ENCODE measurements at places on chromosomes 1 and 21.

DNA sequence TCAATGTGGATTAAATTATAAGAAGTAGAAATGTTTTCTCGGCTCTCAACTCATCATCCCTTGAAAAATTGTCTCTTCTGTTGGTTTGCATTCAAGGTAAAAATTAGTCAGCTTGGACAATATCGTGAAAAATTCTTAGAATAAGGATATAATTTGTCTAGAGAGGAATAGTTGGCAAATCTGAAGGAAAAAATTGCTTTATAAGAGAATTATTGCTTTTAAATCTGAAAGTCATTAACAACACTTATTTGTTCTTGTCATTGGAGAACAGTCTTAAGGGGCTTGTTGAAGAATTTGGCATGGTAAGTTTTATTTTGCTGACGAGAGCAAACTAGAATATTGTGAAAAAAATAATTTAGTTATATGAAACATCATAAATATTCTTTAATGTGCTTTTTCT, 26.4 kb downstream of the ANGPTL1 start:
- DNase-seq, result no peak

DNA sequence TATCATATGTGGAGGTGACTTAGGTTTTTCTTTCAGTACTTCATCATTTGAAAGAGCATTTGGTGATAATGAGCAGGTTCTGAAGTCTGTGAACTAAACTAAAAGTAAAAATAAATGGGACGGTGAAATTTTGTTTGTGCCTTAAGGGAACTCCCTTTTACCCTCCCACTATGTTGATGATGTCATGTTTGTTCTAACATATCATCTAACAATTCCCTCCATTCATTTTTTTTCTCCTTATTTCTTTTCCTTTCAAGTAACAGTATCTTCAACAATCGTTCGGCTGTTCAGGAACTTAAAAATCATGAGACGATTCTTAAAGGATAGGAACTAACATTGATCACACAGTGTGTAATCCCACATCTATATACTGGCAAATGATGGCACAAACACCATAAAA, 30.0 kb upstream of the IRF2BP2 start:
- no peak for DNase-seq

- DNase-seq, result no peak
These were observed 1.2 kb downstream of the CHRM3 start for GRCh38 chr1:239387304-239388158.

DNA sequence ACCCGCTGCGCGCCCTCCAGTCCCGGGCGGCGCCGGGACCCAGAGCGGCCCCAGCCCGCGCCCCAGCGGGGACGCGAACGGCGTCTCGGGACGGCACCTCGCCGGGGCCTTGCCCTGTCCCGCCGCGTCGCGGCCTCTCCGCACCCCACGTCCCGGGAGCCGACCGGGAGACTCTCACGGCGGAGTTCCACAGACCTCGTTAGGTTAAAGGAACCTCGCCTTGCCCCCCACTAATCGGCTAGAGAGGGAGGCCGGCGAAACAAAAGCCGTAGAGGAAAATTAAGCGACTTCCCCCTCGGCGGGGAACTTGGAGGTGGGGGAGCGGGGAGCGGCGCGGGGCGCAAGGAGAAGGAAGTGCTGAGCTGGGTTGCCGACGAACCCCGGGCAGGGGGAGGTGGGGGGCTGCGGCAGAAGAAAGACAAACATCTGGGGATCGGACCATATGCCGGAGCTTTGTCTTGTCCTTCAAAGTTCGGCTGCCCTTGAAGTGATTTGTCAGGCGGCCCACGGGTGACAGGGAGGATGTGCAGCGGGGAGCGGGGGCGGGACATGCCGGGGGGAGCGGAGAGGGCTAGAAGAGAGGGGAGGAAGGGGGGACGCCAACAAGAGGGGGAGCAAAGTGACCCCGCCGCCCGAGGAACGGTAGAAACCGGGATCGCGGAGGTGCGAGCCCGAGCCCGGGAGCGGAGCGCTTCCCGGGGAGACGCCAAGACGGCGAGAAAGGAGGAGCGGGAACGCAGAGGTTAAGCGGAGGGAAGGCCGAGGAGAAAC, 120.0 kb upstream of the RRP15 start:
- no peak for DNase-seq

DNA sequence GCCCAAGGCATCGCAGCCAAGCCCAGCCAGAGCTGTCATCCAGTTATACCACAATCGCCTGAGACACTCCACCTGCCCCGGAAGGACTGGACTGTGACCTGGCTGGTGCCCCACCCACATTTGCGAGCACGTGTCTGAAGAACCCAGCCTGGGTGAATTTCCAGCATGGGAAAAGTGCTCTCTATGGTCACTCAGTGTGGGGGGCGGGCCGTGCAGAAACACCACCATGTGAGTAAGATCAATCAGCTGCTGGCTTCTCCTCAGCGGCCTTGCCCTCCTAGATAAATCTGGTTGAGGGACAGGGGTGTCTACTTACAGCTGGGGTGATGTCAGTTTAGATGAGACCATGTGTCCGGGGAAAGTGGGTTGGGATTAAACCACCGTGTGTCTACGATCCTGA, 44.8 kb downstream of the URB1 start:
- DNase-seq, result no peak

- DNase-seq, result no peak
These were observed 136.6 kb downstream of the SYF2 start for GRCh38 chr1:25095635-25096200.

- peak; percentile 74 for DNase-seq
These were observed 63.7 kb downstream of the NAV1 start for GRCh38 chr1:201602413-201603265.

DNA sequence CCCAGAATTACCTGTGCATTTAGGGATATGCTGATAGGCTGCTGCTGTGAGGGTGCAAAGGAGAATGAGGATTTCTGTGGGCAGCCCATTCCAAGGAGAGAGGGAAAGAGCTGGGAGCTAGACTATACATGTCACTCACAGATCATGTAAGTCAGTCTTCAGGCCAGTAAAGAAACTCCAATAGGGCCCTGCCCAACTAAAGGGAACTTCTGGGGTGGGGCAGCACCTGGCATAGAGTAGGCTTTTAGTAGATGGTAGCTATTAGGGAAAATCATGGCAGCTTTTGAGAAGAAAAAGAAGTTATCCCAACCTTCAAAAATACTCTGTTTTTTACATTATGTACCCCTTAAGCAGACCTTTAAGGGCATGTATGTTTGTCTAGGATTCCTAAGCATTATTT, 89.6 kb downstream of the ST6GALNAC3 start:
- DNase-seq, result no peak

GRCh38 chr1:35432231-35432630, 125.0 kb downstream of the KIAA0319L start:
- peak; percentile 62 for DNase-seq

- DNase-seq, result no peak
These were observed 41.7 kb downstream of the EVI5 start for GRCh38 chr1:92743221-92743620.

- peak; percentile 57 for DNase-seq
These were observed 42.9 kb downstream of the ATP1A1 start for GRCh38 chr1:116415699-116416533.

- DNase-seq, result peak; percentile 85
These were observed 656.4 kb downstream of the LTN1 start for GRCh38 chr21:28336314-28336713.

DNA sequence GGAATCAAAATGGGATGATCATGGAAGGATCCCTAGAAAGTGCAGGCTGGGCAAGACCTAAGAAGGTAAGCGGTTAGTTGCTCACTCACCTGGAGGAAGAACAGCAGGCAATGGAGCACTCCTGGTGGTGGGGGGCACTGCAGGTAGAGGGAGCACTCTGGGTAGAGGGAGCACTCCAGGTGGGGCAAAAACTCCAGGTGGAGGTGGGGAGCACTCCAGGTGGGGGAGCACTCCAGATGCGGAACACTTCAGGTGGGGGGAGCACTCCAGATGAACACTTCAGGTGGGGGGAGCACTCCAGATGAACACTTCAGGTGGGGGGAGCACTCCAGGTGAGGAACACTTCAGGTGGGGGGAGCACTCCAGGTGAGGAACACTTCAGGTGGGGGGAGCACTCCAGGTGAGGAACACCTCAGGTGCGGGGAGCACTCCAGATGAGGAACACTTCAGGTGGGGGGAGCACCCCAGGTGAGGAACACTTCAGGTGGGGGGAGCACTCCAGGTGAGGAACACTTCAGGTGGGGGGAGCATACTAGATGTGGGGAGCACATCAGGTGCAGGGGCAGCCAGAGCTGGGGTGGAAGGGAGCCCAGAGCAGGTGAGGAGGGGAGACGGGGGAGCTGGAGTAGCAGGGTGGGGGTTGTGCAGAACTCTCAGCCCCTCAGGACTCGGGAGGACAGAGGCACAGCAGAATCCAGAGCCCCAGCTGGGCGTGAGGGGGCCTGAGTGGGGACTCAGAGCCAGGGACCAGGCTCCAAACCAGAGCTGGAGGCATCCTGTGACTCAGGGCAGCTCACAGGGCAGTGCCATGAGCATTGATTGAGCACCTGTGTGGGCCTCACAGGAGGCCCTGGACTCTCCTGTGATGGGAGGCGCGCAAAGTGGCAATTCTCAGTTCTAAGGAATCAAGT, 37.7 kb upstream of the COL6A1 start:
- no peak for DNase-seq
